ENCODE measurements at places on chromosomes 16 and 17.

DNA sequence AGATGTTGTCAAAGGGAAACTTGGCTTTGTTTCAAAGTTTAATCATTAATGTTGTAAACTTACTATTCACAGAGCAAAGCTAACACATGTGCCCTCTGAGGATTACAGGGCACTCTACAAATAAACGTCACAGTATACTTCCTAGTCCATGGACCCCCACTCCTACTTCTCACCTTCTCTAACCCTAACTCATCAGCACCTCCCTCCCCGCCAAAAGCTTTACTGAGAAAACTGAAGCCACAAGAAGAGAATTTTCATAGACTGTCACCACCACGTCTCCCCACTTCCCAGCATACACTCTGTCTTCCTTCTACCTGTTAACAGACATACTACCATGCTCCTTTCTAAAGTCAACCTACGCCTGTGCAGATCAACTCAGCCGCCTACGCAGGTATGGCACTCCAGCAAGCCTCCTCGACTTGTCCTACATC, 29.0 kb downstream of the HELZ start:
- no peak for DNase-seq

- no peak for DNase-seq
These were observed 2.7 kb downstream of the ZP2 start for GRCh38 chr16:21208446-21209230.

GRCh38 chr17:60077672-60078519, 825 bp downstream of the HEATR6 start:
- peak; percentile 66 for DNase-seq

DNA sequence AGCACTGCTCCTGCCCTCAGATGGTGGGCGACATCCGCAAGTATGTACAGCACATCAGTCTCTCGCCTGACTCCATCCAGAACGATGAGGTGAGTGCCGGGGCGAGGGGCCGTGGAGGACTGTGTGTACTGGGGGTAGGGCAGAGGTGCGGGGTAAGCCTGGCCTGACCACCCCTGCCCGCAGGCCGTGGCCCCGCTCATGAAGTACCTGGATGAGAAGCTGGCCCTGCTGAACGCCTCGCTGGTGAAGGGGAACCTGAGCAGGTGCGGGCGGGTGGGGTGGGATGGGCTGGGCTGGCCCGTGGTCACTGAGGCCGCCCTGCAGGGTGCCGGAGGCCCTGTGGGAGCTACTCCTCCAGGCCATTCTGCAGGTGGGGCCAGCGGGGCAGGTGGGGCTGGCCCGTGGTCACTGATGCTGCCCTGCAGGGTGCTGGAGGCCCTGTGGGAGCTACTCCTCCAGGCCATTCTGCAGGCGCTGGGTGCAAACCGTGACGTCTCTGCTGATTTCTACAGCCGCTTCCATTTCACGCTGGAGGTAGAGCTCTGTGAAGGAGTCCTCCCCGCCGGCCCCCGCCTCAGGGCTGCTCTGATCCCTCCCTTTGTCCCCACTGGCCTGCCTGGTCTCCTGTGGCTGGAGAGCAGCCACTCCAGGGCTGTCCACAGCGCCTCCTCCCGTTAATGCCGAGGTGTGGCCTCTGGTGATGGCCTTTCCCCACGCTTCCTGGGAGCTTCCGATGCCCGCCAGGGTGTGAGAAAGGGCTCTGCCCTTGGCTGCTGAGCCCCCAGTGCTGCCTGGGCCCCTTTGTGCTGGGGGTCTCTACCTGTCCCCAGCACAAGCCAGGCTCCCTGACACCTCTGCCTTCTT, 5.0 kb downstream of the TSR3 start:
- DNase-seq = peak; percentile 16

DNA sequence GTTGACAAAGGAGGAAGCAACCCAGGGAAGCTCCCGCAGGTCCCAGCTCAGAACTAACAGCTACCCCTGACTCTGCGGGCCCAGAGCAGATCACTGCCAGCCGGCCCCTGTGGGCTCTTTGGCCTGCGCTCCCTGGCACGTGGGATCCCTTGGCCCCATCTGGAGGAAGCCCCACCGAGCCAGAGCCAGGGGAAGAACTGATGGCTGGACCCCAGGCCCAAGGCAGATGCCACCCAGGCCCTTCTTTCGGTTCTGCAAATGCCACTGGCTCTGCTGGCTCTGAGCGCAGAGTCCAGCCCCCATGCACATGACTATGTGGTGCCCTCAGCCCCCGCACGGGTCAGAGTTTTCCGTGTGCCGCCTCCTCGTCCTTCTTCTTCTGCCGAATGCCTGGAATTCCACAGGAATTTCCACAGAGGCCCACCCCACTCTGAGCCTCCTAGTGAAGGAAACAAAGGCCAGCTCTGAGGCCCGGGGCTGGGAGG, 35.8 kb upstream of the SNN start:
- no peak for DNase-seq

GRCh38 chr16:88634994-88635670, 3.2 kb upstream of the IL17C start:
- peak; percentile 68 for DNase-seq

DNA sequence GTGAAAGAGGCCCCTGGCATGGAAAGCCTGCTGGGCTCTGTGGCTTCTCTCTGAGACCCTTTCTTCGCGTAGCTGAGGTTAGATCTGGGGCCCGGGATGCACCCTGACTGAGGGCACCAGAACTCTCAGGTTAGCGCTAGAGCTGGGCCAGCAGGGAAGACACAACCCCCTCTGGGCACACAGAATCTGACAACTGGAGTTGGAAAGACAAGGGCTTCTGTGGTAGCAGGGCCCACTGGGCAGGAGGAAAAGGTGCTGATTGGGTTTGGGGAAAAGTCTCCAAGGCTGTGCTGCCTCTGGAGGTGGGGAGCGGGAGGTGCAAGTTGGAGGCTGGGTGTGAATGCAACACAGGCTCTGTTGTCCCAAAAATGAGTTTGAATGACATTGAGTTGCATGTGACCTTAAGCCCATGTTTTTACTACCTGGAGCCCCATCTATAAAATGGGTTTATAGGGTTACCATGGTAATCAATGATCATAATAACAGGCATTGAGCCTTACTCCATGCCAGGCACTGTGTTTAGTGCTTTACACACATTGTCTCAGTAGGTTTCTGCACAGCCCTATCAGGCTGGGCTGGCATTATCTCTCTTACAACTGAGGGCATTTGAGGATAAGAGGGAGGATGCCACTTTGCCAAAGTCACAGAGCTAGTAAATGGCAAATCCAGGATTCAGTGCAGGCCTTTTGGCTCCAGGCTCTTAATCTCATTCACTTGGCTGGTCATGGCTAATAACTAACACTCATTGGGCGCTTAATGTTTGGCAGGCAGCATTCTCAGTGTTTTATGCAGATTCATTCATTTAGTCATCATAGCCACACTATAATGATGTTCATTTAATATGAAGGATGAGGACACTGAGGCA, 9.5 kb upstream of the IGFBP4 start:
- peak; percentile 42 for DNase-seq

GRCh38 chr16:1042049-1042744, 30.4 kb upstream of the SSTR5 start:
- no peak for DNase-seq

DNA sequence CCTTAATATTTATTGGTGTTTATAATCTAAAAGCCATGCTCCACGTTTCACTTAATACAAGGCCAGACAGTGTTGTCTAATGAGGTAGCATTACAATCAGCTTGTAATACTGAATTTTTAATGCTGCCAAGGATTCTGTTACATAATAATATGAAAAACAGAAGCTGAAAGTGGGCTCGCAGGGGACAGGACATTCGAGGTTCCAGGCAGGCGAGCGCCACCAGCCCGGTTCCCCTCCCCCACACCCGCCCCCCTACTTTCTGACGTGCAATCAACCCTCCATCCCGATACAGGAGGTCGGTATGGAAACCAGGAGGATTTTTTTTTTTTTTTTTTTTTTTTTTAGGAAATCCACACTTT, 6.2 kb upstream of the ZFHX3 start:
- no peak for DNase-seq

- DNase-seq = peak; percentile 80
These were observed 25.6 kb upstream of the MRPS23 start for GRCh38 chr17:57875290-57876022.

DNA sequence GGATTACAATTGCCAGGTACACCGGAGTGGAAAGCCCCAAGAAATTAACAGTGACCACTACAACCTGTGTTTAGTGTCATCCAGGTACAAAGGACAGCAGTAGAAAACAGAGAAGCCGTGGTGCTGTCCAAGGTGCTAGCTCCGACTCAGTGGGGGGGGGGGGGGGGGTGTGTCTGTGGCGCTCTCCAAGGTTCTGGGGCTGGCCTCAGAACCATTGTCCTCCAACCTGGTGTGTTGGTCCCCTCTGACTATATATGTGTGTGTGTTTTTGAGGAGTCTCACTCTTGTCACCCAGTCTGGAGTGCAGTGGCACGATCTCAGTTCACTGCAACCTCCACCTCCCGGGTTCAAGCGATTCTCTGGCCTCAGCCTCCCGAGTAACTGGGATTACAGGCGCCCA, 5.8 kb upstream of the ZNF23 start:
- DNase-seq = peak; percentile 62

- no peak for DNase-seq
These were observed 27.1 kb downstream of the HNF1B start for GRCh38 chr17:37717627-37718323.

DNA sequence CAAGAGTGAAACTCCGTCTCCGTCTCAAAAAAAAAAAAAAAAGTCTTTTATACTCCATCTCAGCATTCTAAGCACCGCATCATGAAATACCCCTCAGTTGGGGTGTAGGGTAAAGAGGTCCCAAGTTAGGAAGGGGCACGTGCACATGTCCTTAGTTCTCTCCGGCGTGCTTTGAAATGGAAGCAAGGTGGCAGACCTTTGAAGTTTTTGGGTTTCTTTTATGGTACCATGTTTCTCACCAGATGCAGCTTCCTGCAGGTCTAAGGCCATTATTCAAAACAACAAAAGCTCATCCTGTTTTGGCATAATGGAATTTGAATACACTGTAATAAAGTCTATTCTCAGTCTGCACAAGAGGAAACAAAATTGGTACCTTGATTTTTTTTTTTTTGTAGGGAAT, 9.6 kb downstream of the EMC8 start:
- DNase-seq = no peak

DNA sequence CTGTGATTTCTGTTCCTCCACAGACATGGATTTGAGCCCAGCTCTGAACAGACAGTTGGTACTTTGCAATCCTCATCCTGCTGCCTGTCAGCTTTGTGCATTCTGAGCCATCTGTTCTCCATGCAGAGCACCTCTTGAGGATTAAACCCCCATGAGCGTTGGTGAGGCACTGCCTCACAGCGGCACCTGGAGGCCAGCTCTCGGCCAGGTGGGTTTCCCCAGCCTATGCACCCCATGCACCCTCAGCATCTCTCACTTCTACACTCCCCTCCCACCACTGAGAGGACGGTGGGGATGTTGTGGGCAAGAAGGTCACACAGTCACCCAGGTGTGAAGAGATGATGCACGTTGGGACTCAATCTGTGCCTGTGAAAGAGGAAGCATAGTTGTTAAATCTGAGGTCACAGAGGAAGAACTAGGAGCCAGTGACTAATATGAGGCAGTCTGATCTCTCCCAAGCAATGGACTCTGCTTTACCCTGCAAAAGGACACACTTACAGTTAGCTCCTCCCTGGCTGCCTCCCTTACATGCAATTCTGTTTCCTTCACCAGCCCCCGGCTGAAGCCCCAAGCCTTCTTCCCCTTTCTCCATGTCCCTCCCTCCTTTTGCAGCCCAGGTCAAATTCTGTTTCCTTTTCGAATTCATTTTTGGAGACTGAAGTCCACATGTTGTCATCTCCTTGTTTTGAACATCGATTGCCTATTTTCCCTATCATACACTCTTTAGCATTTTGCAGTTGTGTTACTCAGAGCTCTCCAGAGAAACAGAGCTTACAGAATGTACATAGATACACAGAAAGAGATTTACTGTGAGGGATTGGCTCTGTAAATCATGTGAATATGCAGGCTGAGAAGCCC, 58.5 kb downstream of the HS3ST3B1 start:
- DNase-seq = peak; percentile 64

DNA sequence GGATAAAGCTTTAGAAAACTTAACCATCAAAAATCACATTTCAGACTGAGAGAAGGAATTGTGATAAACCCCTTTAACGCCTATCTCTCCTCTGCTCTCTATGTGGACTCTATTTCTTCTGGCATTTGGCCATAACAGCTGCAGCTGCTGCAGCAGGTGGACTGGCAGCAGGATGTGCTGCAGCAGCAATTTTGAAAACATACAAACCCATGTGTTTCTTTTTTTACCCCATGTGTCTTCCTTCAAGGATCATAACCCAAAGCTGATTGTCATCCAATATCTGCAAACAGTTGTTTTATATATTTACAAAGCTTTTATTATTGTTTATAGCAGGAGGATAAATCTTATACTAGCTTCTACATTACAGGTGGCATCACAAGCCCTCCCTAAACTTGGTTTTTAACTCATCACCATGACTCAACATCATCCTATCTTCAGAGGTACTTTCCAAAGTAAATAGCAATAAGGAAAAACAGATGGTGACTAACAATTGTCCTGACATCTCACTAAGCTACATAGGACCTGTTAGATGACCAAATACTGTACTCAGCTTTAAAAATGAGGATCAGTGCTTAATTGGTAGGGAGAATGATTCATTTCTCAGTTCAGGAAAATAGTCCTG, 14.5 kb upstream of the KRTAP9-2 start:
- no peak for DNase-seq

- no peak for DNase-seq
These were observed 67.0 kb downstream of the SEC14L1 start for GRCh38 chr17:77207689-77208216.

DNA sequence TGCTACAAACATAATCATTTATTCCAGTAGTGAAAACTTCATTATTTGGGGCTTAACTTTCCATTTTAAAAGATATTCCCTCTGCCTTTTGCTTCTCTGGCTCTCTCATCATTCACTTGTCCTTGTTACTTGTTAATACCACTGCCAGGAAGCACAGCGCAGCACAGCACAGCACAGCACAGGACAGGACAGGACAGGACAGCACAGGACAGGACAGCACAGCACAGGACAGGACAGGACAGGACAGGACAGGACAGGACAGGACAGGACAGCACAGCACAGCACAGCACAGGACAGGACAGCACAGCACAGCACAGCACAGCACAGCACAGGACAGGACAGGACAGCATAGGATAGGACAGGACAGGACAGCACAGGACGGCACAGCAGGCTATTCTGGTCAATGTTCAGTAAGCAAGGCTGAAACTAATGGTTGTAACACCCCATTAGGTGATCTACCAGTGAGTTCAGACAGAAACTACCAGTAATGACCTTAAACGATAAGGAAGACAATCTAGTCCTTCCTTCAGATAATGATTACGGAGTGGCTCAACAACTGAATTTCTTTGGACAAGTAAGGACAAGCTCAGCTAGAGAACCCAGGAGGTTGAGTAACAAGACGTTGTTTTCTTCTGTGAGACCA, 31.9 kb downstream of the COG1 start:
- DNase-seq = no peak

DNA sequence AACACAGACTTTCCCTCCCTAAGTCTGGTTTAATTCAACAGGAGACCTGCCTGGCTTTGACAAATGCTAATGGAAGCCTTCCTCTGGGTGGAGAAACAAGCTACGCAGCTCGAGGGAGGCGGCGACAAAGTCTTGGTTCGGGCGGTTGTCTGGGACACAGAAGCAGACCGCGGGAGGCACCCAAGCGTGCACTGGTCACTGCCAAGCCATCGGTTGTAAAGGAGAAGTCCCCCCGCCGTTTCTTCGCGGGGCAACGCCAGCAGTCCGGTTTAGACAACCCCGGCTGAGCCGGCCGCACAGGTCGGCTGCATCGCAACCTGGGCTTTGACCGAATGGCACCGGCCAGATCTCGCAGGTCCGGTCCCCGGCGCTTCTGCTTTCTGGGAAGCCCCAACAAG, 586 bp downstream of the GLYR1 start:
- DNase-seq = peak; percentile 74

- no peak for DNase-seq
These were observed 16.3 kb downstream of the ENPP7 start for GRCh38 chr17:79746889-79747507.

GRCh38 chr16:75266738-75267630, 15.6 kb upstream of the BCAR1 start:
- no peak for DNase-seq
